ENCODE measurements at places on chromosomes 1 and 21.

GRCh38 chr1:154767315-154768240, 102.5 kb downstream of the KCNN3 start:
- DNase-seq, result no peak

GRCh38 chr1:12184008-12184681, 17.4 kb downstream of the TNFRSF1B start:
- DNase-seq, result no peak

DNA sequence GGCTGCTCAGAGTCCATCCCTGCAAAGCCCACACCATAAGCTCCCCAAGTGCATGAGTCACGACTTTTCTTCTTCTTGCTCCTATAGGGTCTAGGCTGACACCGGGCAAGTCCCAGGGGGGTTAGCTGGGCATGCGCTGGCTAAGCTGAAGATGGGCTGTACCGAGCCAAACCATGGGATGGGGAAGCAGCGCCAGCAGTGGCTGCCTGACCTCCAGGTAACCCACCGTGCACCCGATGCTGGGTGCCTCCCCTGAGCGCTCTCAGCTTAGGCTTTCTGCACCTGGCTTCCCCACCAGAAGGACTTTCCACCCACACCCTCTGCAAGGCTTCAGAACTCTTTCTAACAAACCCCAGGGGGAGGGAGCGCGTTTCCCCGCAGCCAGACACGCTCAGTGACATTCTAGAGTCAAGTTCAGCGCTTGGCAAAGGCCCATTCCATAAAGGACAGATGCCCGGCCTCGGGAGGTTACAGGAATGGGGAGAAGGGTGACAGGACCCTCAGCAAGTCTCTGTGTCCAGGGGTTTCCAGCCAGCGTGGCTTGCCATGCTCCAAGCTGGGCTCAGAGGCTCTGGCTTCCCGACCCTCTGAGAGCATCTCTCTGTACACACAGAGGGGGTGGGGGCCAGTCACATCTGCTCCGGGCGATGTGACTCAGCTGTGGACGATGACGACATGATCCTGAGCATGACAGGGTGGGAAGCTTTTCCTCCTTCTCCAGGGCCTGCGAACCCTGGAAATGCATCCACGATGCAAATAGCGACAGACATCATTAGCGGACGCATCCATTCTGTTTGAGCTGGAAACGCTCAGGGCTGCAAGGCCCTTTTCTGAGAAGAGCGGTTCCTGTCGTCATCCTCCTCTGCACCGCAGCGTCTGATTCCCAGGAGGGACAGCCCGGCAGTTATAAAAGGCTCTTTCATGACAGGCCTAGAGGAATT, 107.8 kb downstream of the SIK1 start:
- DNase-seq, result no peak

DNA sequence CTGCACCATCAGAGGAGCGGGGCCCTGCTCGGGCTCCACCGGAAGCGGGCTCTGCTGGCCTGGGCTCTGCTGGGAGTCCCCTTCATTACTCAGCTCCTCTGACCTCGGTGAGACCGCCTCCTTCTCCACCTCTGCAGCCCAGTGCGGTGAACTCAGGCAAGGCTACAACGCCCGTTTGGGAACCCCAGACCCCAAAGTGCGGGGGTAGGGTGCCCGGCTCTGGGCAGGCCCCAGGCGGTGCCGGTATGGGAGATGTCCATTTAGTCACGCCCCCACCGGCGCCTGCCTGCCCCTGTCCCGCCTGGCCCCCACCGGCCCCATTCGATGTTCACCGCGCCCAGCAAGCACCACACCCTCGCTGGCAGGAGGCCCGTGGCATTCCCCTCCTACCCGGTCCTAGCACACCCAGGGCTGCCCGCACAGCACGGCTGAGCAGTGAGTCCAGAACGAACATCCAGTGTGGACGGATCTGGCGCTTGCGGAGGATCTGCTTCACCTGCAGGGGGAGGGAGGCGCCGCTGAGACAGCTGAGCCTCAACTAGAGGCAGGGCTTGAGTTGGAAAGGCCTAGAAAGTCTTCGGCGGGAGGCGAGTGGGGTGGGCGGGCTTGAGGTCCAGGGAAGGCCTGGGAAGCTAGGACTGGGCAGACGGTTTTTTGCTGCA, 10.0 kb downstream of the MAP3K6 start:
- DNase-seq, result no peak

DNA sequence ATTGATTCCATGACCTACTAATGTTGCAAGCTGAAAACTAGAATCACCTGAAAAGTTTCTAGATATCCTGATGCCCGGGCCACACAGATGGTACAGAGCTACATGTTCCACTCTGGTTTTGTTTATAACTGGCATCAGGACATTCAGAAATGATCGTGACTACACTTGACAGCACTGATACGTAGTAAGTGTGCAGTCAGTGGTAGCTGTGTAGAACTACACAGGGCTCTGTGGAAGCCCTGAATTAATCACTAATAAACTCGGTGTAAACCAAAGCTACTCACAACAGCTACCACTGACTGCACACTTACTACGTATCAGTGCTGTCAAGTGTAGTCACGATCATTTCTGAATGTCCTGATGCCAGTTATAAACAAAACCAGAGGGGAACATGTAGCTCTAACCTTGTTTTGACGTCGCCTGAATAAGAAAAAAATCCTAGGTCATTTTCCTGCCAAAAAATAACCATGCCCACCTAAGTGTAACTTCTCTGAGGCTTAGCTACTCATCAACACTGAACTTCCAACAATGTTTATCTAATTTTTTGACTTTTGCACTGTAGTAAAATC, 149.7 kb downstream of the TGFBR3 start:
- no peak for DNase-seq
